Activated CD4-positive, alpha-beta T cell treated with anti-CD3 and anti-CD28 coated beads for 48 hours (primary cell): ENCODE measurements at places on chromosomes 7 and 10.

DNA sequence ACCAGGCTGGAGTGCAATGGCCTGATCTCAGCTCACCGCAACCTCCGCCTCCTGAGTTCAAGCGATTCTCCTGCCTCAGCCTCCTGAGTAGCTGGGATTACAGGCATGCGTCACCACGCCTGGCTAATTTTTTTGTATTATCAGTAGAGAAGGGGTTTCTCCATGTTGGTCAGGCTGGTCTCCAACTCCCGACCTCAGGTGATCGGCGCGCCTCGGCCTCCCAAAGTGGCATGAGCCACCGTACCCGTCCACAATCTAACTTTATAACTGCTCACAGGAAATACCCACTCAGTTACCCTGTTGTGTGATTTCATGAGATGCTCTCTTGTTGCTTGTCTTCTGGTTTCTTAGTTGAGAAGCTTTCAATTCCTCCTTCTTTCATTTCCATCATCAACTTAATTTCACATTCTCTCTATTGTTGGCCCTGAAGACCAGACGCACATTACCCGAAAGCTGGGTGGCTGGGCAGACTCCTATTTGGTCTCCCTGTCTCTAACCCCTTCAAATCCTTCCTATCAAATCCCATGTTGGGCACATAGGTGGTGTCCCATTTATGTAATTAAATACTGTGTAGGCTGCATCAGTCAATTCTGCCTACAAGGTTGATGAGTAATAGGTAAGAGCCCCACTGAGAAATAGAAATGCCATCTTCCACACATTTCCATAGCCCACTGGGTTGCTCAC lies 1.1 kb upstream of the GSTO2 start:
- DNase-seq, result peak; percentile 56

DNA sequence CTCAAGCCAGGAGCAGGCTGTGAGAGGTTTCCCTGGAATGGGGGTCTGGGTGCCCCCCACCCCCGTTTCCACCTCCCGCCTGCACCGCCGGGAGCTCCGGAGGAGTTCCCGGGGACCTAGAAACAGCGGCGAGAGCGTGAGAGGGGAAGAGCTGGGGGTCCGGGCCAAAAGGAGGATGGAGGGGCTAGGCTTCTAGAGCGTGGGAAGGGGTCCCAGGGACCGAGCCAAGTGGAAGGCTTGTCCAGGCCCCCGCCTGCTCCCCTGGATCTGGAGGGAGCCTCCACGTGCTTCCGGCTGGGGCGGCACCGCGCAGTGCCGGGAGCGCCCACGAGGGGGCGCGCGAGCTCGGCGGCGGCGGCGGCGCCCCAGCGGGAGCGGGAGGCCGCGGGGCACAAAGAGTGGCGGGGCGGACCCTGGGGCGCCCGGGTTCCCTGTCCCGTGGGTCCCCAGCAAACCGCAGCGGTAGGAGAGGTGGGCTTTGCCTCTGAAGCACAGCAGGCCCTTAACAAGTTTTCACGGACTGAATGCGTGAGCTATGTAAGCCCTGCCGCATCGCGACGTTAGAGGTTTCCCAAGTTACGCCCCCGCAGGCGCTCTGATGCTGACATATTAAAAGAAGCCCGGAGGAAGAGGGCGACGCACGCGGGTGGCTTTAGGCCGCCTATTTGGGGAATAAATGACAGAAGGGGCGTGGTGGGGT lies 104.4 kb upstream of the LRRC4 start:
- DNase-seq, result peak; percentile 73

DNA sequence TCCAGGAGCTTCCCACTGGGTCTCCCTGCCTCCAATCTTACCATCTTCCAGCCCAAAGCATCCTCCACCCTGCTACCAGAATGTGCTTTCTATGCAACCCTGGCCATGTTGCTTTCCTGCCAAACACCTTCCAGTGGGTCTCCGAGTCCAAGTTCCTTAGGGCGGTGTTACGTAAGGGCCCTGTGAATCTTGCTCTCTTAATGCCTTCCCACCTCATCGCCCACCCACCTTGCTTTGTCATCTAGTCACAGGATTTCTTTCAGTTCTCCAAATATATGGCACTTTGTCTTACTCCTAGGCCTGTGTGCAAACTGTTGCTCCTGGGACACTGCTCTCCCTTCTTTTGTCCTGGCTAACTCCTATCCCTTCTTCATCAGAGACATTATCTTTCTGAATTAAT lies 344.5 kb downstream of the RPS24 start:
- no peak for DNase-seq

GRCh38 chr10:107653832-107654287 lies 489.4 kb upstream of the SORCS1 start:
- no peak for DNase-seq

DNA sequence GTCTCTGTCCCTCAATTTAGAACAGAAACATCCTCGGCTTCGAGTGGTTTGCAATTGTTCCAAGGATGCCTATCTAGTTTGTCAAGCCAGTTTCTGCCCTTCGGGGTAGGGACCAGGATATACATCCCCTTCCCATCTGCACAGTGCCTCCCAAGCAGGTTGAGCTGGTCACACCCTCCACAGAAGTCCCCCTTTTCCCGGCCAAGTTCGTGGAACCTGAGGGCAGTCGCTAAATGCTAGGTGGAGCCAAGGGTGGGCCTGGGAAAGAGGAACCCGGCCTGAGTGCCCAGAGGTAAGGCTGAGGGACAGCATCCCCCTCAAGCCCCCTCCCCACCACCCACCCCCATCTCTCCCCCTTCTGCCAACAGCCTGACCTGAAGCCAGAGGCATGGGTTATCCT lies 62.4 kb upstream of the NANOS1 start:
- DNase-seq, result no peak

DNA sequence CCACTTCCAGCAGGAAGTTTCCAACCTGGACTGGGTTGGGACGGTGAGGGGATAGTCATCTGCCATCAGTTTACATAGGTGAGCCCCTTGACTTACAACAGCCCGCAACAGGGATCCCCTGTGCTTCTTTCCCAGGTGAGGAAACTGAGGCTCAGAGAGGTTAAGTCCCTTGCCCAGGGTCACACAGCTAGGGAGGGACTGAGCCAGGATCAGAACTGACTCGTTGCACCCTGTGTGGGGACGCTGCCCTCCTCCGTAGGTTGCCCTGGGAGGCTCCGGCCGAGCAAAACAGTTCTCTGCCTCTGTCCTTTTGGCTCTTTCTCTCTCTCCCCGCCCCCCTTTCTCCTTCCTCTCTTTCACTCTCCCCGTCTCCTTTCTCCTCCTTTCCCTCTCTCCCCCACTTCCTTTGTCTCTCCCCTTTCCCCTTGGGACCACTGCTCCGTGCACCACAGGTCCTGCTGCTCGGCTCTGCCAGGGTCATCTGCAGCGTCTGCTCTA lies 117.4 kb upstream of the PPIF start:
- no peak for DNase-seq

DNA sequence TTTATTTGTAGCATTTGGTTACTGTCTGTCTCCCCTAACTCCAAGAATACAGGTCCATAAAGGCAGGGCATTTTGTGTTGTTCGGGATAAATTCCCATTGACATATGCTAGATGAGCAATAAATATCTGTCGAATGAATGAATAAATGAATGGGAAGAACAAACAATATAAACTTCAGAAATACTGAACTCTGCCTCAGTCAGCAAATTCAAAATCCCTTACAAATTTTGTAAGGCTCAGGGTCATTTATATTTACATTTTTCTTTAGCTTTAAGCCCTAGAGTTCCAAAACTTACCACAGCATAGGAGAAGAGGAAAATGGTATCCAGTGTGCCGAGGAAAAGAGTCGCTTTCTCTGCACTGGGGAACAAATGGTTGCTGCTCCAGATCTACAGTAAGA lies 29.0 kb downstream of the SLC37A3 start:
- DNase-seq, result no peak

DNA sequence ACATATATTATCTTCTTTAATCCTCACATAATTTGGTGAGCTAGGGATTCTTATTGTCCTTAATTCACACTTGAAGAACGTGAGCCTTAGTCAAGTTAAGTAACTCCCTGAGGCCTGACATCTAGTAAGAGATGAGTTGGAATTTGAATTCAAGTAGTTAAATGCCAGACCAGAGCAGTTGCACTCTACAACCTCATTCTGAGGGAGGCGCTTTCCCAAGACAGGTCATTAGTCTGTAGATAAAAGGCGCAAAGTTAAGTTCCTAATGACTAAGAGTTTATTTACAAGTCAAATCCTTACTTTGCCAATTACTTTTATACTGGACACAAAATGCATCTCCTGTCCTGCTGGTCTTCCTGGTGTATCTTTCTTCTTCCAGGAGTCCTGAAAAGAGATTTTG lies 3.6 kb upstream of the EXOC6 start:
- no peak for DNase-seq

GRCh38 chr7:7014827-7015595 lies 167.3 kb upstream of the C1GALT1 start:
- no peak for DNase-seq

DNA sequence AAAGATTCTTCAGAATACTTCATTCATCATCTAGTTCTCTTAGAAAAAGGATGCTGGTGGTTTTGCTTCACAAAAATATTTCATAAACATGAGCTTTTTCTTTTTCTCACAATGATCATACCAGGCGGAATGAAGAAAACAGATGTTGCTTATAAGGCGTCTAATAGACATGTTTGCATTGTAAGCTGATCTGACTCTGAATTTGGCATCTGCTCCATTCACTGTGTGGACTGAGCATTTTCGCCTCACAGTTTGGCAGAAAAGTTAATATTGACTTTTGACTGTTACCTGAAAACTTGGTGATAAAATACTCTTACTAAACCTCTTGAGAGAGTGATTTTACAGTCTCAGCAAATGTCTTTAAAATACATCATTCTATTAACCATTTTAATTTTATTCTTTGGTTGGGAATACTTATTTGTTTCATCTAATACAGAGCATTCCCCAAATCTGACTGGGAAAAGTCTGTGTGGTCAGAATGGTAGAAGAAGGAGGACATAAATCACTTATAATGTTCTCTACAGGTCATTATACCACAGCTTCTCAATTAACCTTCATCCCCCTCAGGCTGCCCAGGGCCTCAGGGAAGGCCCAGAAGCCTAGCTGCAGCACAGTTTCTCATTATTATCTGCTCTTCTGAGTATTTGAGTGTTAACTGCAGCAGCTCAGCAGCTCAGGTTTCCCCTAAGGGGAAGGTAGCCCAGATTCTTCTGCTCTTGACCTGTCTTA lies 121.6 kb upstream of the KAT6B start:
- no peak for DNase-seq

DNA sequence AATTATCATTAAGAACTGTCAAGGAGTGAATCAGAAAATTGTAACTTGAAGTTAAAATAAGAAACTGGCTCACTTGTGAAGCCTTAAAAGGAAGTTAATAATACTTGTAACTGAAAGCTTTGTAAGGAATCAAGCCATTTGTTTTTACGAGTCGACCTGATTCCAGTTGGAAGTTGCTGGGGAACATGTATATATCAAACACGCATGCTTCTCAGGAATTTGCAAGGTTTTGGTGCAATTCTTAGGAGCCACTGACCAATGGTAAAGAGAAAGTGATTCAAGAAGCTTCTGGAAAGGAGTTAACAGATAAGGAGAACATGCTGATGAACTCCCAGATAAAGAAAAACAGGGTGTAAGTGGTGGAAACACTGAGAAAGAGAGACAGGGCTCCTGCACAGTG lies 56.4 kb downstream of the ETV1 start:
- DNase-seq, result no peak

DNA sequence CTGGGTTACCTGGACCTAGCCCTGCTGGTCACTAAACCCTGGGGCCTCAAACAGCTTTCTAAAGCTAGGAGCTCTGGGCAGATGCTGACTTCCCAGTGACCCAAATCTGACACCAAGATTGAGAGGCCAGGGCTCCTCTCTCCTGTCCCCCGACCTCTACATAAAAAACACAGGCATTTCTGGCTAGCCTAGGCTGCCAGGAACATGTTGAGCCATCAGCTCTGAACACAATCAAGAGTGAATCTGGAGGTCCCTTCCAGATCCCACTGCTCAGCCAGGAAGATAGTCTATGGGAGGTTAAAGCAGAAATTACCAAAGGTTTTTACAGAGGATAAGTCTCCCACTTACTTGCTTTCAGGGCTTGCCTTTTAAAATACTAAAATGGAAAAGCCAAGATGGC lies 22.1 kb upstream of the PDE1C start:
- no peak for DNase-seq

DNA sequence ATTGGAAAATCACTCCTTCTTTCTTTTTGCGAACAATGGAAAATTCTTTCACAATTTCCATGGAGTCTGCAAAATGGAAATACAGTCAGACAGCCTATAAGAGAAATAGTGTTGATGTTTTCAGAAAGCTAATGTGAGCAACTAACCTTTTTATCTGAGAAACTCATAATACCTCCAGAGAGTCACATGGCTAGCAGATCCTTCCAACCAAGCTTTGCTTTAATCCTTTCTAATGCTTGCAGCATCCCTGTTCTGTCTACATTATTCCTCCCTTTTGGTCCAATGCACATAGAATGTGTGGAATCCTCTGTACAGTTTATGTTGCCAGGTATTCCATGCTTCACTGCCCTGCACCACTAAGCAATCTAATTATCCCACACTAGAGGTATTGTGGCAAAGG lies 717.5 kb upstream of the LRRN3 start:
- DNase-seq, result no peak

- DNase-seq, result no peak
These were observed 3.8 kb upstream of the TECTB start for GRCh38 chr10:112279433-112279832.

- no peak for DNase-seq
These were observed 193.2 kb downstream of the TEX36 start for GRCh38 chr10:125489731-125490130.

DNA sequence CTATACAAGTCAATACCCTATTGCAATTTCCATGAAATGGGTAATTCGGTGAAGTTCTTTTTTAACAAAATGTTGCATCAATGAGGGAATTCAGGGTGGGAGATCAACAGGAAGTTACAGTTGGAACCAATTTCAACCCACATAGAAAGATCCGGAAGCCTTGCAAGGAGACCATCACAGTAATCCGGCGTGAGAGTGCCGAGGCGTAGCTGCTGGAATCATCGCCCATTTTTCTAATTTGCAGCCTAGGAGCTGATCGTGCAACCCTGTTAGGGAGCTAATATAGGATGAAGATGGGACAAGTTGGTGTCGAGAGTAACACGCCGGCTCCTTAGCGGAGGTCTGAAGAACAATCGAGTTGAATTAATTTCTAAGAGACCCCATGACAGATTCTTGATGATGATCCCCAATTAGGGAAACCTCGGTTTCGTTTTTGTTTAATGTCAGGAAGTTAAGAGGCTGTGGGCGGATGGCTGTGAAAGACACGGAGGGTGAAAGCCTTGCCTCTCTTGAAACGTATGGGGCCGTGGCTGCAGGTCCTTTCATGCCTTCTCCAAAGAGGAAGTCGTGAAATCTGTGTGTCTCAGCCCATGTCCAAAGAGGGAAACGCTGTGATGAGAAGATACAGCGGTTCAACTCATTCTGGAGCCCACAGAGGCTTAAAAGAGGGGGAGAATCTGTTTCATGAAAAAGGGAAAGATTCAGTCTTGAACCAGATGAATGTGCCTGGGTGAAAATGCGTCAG lies 51.2 kb upstream of the CARD11 start:
- DNase-seq, result peak; percentile 51
